ENCODE measurements at places on chromosomes 11 and 22.

DNA sequence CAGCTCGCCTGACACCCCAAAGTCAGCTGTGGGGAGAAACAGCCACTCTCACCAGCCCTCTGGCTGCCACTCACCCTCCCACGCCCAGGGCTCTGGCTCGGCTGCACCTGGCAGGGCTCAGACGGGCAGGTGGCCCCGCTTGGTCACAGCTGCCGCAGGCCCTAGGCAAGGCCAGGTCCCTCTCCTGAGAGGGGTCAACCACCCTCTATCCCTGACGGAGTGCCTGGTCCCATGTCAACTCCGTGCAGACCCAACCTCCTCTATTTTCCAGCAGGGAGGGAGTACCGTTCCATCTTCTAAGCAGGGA, 1.9 kb downstream of the MAP4K2 start:
- DNase-seq = no peak

- DNase-seq = no peak
Observed at GRCh38 chr11:10716543-10717259, 23.1 kb upstream of the IRAG1 start.

GRCh38 chr11:128764424-128765095, 70.7 kb downstream of the FLI1 start:
- DNase-seq = no peak

DNA sequence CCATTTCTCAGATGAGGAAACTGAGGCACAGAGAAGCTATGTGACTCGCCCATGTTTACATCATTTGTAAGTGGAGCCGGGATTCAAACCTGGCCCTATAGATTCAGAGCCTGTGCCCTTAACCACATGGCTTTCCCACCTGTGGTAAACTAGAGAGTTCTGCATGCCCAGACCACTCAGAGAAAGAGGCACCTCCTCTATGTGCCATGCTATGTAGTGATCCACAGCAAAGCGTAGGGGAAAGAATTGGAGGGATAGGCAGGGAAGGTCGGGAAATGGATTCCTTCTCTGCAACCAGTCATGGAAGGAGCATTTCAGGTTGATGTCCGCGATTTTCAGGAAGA, 15.4 kb upstream of the POU2AF2 start:
- no peak for DNase-seq

GRCh38 chr11:43367382-43368178, 8.9 kb downstream of the TTC17 start:
- DNase-seq = no peak

- no peak for DNase-seq
Observed at GRCh38 chr22:47013861-47014635, 251.6 kb downstream of the TBC1D22A start.

- no peak for DNase-seq
Observed at GRCh38 chr11:109864834-109865547, 228.2 kb upstream of the ZC3H12C start.

- no peak for DNase-seq
Observed at GRCh38 chr11:34855021-34855753, 61.0 kb downstream of the APIP start.

GRCh38 chr11:70423523-70424505, 25.5 kb downstream of the CTTN start:
- no peak for DNase-seq

GRCh38 chr11:60719391-60719790, 5.1 kb upstream of the MS4A18 start:
- no peak for DNase-seq

DNA sequence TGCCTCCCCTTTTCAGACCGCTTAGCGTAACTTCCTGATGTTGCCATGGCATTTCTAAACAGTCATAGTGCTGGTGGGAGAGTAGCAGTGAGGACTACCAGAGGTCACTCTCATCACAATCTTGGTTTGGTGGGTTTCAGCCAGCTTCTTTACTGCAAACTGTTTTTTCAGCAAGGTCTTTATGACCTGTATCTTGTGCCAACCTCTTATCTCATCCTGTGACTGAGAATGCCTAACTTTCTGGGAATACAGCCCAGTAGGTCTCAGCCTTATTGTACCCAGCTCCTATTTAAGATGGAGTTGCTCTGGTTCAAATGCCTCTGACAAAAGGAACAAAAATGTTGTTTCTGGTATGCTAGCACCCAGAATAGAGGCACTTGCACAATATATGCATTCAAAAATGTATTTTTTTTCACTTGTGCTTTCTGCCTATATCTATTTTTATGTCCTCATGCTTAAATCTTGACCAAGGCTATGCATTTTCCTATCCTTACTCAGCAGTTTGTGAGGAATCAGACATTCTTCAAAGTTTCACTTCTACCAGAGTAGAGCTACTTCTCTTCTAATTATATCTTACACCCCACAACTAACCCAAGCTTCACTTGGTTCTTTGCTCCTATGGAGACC, 16.1 kb upstream of the OR51M1 start:
- no peak for DNase-seq

DNA sequence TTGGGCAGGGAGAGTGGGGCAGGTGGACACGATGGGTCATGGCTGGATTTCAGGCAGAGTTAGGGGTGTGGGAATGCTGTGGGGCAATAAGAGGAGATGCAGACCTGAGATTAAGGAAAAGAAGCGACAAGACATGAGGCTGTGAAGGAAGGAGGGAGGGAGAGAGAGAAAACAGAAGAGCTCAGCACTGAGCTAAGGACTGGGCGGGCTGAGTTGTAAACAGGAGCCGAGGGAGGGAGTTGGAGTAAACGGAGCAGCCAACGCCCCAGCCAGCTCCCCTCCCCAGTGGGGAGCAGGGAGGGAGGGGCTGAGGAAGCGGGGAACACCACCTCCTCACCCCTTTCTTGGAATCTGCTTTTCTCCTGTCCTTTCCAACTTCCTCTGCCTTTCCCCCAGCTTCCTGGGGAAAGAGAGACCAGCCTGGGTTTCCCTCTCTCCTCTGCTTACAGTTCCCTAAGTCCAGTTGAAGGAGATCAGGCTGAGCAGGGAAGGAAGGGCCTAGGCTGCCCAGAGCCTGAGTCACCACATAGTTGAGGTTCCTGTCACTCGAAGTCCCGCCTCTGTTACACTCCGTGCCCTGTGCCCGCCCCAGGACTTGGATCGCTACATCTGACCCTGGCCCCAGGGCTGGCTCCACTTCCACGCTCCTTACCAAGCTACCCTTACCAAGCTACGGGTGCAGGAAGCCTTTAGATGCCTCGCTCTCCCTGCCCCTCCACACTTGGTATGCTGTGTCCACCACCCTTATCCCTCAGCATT, 6.7 kb upstream of the AHNAK start:
- DNase-seq = no peak

- DNase-seq = no peak
Observed at GRCh38 chr11:121478226-121478894, 25.6 kb upstream of the SORL1-AS1 start.

GRCh38 chr11:118227865-118228785, 3.3 kb upstream of the JAML start:
- no peak for DNase-seq

GRCh38 chr11:1825039-1825740, 9.6 kb upstream of the SYT8 start:
- DNase-seq = no peak

GRCh38 chr11:121721961-121722360, 269.2 kb upstream of the SORL1-AS1 start:
- no peak for DNase-seq

DNA sequence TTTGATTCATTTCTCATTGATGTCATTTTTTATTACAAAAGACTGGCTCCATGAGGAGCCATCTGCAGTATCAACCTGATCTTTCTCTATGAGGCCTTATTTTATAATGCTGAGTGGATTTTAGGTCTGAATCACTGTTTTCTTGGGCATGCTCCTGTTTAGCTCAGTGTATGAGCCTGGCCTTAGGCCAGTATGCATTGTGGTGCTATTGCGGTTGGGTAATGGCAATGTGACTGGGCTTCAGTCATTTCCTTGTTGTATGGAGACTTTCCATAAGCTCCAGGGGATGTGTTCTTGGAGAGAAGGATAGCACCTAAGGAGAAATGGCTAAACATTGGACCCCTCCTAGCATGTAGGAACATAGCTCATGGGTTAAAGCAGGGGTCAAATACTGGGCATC, 293.2 kb downstream of the NELL1 start:
- no peak for DNase-seq

DNA sequence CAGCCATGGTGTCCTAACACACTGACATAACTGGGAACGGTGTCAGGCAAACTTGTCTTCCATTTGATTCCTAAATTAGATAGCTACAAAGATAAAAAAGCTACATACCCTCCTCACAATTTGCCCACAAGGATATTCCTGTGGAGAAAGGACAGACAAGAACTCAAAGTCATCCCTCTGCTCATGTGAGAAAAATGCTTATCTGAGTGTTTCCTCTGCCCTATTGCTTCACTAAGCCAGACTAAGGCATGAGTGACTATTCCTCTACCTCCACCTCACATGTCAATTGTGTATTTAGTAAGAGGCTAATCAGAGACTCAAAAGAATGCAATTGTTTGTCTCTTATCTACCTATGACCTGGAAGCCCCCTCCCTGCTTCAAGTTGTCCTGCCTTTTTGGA, 247.7 kb downstream of the DDX10 start:
- no peak for DNase-seq

DNA sequence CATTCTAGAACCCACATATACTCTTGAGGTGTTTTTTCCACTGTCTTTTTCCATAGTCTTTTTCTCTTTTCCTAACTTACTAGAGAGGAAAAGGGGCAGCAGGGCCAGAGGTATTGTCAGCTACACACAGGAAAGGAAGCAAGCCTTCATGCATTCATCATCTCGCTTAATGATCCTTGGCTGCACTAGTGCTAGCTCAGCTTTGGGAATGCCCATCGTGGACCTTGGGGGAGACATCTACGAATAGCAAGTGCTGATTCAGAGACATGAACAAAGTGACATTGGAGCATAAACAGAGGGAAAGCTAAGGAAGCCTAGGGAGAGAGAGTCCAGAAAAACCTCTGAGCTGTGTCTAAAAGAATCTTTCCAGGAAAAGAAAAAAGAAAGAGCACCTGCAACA, 466.3 kb upstream of the ARHGAP42 start:
- DNase-seq = no peak

GRCh38 chr11:78615724-78616123, 41.1 kb upstream of the NARS2 start:
- no peak for DNase-seq

GRCh38 chr11:84438565-84438964, 1152.4 kb upstream of the CCDC90B start:
- no peak for DNase-seq

GRCh38 chr11:2376751-2377451, at the start of gene CD81:
TSS of gene CD81 (plus strand) at chr11:2377310. CDS start at chr11:2377550, 240 bp downstream.
- DNase-seq = no peak

- no peak for DNase-seq
Observed at GRCh38 chr22:41308054-41308453, 6.7 kb downstream of the ZC3H7B start.

DNA sequence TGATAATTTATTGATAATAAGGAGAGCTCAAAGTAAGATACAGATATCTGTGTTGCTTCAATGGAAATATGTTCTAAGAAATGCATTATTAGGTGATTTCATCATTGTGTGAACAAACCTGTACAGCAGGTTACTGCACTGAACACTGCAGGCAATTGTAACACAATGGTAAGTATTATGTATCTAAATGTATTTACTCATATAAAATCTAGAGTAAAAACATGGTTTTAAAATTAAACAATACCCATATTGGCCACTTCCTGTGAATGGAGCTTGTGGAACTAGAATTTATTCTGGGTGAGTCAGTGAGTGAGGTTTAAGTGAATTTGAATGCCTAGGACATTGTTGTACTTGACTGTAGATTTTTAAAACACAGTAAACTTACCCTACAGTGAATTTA, 722.9 kb upstream of the RAG2 start:
- no peak for DNase-seq

- DNase-seq = no peak
Observed at GRCh38 chr22:24067587-24068376, 56.7 kb downstream of the CABIN1 start.

DNA sequence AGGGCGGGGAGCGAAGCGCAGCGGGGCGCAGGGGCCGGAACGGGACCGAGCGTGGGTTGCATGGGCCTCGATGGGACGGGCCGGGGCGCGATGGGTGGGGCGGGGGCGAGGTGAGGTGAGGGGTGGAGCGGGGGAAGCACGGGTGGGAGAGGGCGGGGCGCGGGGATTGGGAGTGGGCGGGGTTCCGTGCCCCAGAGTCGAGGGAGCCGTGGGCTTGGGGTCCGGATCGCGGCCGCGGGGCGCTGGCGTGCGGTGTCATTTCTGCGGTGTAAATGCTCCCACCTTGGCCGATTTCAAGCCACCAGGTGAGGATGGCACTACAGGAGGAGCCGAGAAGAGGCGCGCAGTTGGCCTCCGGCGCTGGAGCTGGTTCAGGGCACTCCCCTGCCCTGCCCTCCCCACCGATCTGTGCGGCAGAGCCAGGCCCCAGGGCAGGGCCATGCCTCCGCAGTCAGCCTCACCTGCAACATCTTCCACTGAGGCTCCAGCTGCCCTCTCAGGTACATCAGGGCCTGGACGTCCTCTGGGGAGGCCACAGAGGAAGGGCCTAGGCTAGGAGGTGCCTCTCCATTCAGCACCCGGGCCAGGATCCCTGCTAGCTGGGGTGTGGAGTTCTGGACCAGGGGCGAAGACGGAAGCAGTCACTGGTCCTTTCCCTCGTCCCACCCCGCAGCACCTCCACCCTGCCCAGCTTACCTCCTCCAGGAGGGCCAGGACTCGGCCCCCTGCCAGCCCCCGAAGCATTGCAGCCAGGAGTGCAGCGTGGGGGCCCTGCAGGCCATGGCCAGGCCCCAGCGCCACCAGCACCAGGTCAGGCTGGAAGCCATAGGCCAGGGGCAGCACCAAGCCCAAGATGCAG, 620 bp upstream of the TUBGCP6 start:
- DNase-seq = no peak

- no peak for DNase-seq
Observed at GRCh38 chr11:109039611-109040010, 374.7 kb downstream of the DDX10 start.

DNA sequence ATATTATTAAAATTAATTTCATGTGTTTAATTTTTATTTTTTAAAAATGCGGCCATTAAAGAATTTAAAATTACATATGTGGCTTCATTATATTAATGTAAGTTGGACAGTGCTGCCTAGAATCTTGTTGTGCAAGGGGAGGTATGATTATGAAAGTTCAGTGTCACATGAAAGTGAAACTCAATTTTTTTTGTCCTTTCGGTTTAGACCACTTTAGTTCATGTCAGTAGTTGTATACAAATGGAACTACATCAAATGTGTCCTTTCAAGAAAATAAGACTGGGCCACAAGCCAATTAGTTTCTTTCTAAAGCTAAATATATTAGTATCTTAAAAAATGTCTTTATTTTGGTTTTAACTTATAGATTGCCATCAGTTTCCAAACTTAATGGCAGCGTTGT, 35.7 kb downstream of the TBCEL start:
- DNase-seq = no peak

DNA sequence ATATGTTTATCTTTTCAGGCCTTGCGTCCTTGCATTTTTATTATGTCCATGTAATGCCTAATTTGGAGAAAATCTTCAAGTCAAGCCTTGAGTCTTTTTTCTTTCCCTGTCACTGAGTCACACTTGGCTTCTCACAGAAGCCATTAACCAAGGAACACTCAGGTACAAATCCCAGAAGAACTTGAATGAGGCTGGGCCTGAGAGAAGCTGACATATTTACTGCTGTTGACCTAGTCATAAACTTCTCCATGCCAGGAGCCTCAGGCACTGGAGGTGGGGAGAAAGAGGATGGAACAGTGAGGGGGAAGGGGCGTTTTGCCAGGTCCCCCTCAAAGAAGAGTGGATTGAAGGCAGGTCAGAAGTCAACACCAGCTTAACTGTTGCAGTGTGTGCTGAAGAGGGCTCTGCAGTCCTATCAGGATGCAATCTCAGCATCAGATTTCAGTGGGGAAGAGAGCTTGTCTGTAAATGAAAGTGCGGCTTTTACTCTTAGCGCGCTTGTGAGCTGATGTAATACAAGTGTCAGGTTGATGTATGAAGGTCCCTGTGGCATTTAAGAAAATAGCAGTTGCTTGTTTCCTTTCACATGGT, 526.0 kb downstream of the ETS1 start:
- no peak for DNase-seq
